CD4-positive, alpha-beta T cell treated with Interleukin-15 for 4 hours (primary cell): ENCODE measurements at places on chromosomes 1 and 21.

GRCh38 chr1:168709405-168710363 is 19.3 kb downstream of the DPT start:
- DNase-seq, result no peak

- DNase-seq, result no peak
These were observed 20.5 kb downstream of the SSBP3 start for GRCh38 chr1:54385727-54386022.

DNA sequence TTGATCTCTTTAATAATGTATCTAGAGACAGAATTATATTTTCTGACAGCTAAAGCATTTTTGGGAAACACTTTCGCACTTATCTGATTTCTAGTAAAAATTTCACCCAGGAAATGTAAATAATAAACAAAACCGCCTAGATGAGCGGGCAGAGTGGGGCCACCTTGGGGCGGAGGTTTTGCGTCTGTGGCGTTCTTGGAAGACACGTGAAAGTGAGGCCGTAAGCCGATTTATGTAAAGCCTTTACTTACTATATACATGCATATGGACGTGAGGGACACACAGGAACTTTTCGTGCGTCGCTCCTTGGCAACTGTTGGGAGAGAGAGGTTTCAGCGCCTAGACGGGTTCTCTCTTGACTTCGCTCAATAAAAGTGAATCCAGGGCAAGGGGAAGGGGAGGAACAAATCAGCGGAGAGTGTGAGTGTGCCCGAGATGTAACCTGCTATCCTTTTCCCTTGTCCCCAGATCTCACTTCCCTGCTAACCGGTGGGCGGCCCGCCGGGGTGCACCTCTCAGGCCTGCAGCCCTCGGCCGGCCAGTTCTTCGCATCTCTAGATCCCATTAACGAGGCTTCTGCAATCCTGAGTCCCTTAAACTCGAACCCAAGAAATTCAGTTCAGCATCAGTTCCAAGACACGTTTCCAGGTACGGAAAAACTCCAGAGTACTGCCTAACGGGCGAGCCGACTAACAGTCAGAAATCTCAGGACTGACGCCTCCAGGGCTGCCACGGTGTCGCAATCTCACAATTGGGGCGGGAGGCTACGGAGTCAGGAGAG is 1.7 kb downstream of the HLX start:
- DNase-seq, result no peak

DNA sequence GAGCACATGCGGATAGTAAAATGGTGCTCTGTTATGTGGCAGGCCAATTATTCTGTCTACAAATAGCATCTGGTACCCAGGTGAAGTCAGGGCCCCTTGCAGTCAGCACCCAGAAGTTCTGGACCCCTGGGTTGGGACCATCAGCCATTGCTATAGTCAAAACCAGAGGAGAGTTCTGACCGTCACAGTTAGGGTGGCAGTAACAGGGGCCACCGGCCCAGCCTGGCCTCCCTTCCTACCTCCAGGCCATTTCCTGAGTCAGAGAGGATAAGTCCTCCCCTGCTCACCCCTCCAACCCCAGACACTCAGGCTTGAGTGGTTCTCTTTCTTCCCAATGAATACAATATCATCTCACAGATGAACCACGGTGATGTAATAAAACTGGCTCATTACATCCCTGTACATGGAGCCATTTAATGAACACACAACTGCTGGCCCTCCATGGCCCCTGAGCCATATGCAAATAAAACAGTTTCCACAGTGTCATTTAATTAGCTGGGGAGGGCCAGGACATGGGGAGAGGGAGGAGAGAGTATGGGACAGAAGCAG is 673.6 kb downstream of the MATN1 start:
- DNase-seq, result no peak

GRCh38 chr1:109971559-109971958 is 13.0 kb upstream of the AHCYL1 start:
- no peak for DNase-seq

- DNase-seq, result no peak
These were observed 8.2 kb downstream of the LRRC8B start for GRCh38 chr1:89532866-89533265.

GRCh38 chr1:117636637-117637425 is 31.0 kb downstream of the TENT5C start:
- no peak for DNase-seq
